ENCODE measurements at places on chromosomes 7 and 10. TPM values are rescaled to one million over a fixed set of nuclear protein-coding genes. Genes with fewer than 3 reads are reported as not detected.

- DNase-seq: no peak
Observed at GRCh38 chr7:26853788-26854393, 10.5 kb downstream of the SKAP2 start.

- no peak for DNase-seq
Observed at GRCh38 chr7:140463111-140463510, 16.2 kb downstream of the MKRN1 start.

GRCh38 chr10:50993771-50994251, 80.5 kb upstream of the PRKG1 start:
- no peak for DNase-seq

GRCh38 chr7:45704683-45705016, 130.5 kb downstream of the ADCY1 start:
- no peak for DNase-seq

GRCh38 chr10:59865101-59865500, 41.3 kb downstream of the CCDC6 start:
- peak; percentile 57 for DNase-seq

The UNCX gene
- not detected for total RNA-seq

DNA sequence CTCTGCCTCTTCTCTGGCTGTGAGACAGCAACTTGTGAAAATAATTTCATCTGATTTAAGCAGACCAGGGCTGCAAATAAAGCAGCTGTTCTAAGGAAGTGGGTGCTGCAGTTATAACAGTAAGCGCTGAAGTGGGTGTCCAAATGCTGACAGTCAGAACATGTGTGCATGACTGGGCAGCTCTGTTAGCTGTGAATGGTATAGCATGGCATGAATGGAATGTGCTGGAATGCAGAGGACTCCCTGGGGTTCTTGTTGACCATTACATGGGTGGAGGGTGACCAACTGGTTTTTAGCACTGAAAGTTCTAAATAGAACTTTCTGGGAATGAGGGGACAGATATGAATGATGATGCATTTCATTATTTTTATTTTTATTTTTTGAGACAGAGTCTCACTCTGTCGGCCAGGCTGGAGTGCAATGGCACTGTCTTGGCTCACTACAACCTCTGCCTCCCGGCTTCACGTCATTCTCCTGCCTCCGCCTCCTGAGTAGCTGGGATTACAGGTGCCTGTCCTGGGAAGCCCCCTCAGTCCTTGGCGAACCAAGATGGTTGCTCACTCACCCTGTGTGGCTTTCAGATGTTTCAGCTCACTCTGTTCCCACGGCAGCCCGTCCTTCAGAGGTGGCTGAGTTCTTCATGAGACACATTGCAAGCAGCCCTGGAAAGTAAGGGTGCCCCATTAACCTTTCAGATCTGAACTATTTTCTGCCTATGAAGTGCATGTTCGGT, 319.8 kb upstream of the PHYHIPL start:
- DNase-seq: peak; percentile 55

The PDE6C gene
- not detected for total RNA-seq

- DNase-seq: no peak
Observed at GRCh38 chr7:22613496-22613895, 113.5 kb upstream of the IL6 start.

DNA sequence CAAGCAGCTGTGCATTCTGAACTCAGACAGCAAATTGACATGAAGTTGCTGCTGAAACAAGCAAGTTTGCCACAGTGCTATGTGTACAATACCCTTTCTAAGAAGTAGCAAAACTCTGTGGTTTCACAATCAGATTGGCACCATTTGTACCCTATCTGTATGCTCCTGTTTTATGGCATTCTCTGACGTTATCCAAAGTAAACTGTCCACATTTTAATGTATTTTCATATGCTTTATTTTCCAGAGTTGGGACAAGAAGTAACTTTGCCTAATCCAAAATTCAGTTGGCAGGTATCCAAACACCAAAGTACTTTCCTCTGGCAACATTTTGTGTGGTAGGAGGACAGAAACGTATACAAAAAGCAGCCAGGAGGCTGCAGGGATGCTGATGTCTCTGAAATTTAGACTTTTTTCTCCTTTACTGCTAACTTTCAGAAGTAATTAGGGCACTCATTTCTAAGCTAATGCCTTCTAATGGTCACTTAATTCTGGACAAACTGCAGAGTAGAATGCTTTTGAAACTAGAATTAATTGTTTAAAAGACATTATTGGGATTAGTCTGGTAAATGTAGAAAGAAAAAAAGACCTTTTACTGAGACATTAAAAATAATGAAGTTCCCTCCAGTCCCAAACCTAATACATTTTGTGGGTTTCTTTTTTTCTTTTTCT, 414.7 kb upstream of the NRP1 start:
- no peak for DNase-seq

- no peak for DNase-seq
Observed at GRCh38 chr7:151060113-151060415, 675 bp downstream of the SLC4A2 start.

GRCh38 chr10:17229016-17229716, 1.1 kb downstream of the VIM start:
- DNase-seq: peak; percentile 63

The ZNF467 gene
- 9.5 TPM for total RNA-seq

The SGCE gene
- total RNA-seq: 13.8 TPM

The HOXA13 gene
- not detected for total RNA-seq

- no peak for DNase-seq
Observed at GRCh38 chr7:2810682-2811415, 33.3 kb downstream of the GNA12 start.

DNA sequence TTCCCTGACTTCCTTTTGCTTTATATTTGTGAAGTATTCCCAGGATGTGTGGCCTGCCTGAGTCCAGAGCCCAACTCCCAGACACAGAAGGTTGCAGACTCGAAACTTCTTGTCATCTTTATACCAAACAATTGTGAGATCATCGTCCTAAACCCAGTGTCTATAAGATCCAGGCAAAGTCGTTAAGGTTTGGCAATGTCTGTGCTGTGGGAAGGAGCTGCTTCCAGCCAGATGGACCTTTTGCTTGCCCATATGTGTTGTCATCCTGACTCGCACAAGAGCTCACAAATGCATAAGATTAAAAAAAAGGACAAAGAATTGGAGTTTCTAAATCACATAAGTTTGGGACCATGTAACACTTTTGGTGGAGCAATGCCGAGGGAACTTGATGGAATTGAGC, 37.0 kb downstream of the WNT2 start:
- no peak for DNase-seq

- DNase-seq: no peak
Observed at GRCh38 chr10:78066728-78067430, 33.2 kb downstream of the RPS24 start.

DNA sequence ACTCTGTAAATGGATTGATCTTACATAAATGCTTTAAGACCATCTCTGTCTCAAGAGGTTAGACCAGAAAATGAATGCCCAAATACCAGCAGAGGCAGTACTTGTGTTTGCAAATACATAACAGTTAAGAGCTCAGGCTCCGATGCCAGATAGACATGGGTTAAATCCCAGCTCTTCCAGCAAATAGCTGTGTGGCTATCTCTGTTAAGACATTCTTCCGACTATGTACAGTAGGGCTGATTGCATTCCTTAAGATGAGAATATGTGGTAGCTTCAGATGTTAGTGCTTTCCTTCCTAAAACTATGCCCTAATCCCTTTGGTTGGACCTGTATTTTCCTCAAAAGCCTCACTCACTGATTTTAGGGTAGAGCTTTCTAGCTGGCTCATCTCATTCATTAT, 2.2 kb downstream of the IDE start:
- no peak for DNase-seq

The HMX3 gene
- total RNA-seq: not detected

- peak; percentile 51 for DNase-seq
Observed at GRCh38 chr7:77482015-77482414, 55.1 kb upstream of the PTPN12 start.

The SEMA3A gene
- total RNA-seq: 0.79 TPM

Data from pancreas (tissue), 10 donors.